Spinal cord (tissue), 10 donors: ENCODE measurements at places on chromosomes 6 and 20. TPM values are rescaled to one million over a fixed set of nuclear protein-coding genes. Genes with fewer than 3 reads are reported as not detected.

DNA sequence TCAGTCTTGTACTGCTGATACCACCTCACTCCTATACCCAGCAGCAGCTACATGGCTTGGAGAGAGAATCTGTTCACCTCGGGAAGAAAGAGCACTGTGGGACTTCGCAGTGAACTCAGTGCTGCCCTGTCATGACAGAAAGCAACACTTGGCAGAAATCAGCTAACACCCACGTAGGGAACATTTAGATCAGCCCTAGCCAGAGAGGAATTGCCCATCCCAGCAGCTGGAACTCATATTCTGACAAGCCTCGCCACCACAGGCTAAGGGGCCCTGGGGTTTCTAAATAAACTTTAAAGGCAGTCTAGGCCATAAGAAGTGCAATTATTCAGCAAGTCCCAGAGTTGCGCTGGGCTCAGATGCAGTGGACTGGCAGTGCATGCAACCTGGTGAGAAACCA lies 1266.8 kb downstream of the GRIK2 start:
- no peaks in the 10 kb centered on the region for H3K36me3 ChIP-seq
- H3K27me3 ChIP-seq = no peaks in the 10 kb centered on the region
- H3K4me3 ChIP-seq = no peak overlapping the region
- DNase-seq = no peak
- H3K27ac ChIP-seq = no peak overlapping the region

DNA sequence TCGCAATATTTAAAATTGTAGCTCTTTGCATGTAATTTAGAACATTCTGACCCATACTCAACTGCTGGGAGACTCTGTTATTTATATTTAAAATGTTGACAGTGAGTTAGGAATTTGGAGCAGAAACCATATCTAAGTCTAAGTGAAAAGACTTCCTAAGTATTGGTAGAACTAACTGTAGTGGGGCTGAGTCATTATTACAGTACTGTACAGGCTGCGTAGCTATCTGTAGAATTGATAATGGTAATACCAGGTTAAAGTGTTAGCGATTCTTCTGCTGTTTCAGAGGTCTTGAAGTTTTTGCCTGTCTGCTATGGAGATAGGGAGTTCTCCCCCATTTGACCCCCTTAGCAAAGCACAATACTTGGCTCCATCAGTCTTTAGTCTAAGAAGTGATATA lies 3.6 kb downstream of the TOP1 start:
- no peak overlapping the region for H3K4me3 ChIP-seq
- DNase-seq = no peak
- no peak overlapping the region for H3K27ac ChIP-seq
- no peaks in the 10 kb centered on the region for H3K36me3 ChIP-seq
- no peaks in the 10 kb centered on the region for H3K27me3 ChIP-seq

- H3K4me3 ChIP-seq = no peak overlapping the region
- H3K27me3 ChIP-seq = no peaks in the 10 kb centered on the region
- no peak for DNase-seq
- H3K4me1 ChIP-seq = peaks cover 22% of the 10 kb centered on the region
Observed at GRCh38 chr20:50569864-50570836, 60.0 kb downstream of the PTPN1 start.

DNA sequence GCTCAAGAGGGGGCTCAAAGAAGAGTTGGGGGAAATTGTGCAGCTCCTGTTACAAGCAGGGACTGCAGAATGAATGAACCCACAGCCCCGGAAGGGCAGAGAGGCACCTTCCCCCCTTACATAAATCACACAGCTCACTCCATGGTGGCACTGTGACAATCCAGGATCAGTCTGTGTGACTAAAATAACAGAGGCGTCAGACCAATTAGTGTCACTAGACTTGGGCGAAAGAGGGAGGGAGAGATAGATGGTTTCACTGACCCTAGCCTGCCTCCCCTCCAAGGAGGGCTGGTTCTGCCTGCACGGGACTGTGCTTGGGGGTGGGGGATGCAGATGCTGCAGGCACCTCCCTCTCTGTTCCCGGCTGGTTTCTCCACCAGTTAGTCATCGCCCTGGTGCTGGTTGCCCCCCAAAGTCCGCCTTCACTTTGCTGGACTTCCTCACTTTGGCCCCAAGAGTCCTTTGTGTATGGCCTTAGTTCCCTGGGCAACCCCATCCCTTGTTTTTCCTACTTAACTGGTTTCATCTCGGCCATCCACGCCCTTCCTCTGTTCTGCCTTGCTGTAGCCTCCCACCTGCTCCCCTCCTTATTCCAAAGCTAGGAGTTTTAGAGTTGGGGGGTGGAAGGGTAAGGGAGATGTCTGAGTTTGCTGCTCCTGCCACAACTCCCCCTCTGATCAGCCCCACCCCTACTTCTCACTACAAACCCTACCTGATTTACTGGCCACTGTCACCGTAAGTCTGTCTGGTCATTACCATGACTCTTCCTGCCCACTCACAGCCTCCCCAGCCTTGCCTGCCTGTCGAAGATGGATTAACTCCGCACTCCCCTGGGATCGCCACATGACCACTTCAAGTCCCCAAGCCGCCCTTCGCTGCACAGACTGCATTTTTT lies 17.7 kb downstream of the CCDC167 start:
- no peak overlapping the region for H3K4me3 ChIP-seq
- H3K4me1 ChIP-seq = peaks cover 67% of the 10 kb centered on the region
- H3K36me3 ChIP-seq = peaks cover 73% of the 10 kb centered on the region
- no peaks in the 10 kb centered on the region for H3K27me3 ChIP-seq
- H3K27ac ChIP-seq = no peak overlapping the region

SNPH gene
- 25.6 TPM for total RNA-seq

SDCBP2 gene
- total RNA-seq = 8.7 TPM

POU3F2 gene
- total RNA-seq = 25.0 TPM
